ENCODE measurements at places on chromosomes 5 and 9. TPM values are rescaled to one million over a fixed set of nuclear protein-coding genes. Genes with fewer than 3 reads are reported as not detected.

GRCh38 chr9:26612211-26612610 lies 280.4 kb downstream of the CAAP1 start:
- DNase-seq = no peak

FBP1 gene
- total RNA-seq = 25.3 TPM

DNA sequence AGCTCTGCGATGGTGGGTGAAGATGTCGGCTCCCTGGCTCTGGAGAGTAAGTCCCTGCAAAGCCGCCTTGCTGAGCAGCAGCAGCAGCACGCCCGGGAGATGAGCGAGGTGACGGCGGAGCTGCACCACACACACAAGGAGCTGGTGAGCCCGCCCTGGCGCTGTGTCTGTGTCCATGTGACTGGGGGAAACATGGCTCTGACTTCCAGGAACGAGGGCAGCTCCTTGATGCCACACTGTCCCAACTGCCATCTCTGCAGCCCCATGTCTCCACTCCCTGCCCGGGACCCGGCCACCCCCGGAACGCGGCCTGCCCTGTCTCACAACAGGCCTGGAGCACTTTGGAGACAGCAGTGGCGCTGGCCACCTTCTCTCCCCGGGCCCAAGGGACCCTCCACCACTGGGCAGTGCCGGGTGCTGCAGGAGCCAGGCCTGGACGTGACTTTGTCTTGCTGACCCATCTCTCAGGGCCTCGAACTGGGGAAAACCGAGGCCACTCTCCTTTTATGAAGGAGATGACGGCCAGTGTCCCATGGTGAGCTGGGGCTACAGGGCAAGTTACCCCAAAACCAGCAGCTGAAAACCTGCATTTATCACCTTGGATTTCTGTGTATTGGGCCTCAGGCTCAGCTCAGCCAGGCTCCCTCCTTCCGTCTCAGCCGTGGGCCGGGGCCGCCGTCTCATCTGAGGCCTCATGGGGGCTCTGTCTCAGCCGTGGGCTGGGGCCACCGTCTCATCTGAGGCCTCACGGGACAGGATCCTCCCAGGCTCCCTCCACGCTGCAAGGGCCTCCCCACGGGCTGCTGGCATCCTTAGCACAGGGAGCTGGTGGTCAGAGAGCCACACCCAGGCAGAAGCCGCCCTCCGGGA lies 28.6 kb downstream of the CEP72 start:
- DNase-seq = no peak

RLN2 gene
- 0.69 TPM for total RNA-seq

DNA sequence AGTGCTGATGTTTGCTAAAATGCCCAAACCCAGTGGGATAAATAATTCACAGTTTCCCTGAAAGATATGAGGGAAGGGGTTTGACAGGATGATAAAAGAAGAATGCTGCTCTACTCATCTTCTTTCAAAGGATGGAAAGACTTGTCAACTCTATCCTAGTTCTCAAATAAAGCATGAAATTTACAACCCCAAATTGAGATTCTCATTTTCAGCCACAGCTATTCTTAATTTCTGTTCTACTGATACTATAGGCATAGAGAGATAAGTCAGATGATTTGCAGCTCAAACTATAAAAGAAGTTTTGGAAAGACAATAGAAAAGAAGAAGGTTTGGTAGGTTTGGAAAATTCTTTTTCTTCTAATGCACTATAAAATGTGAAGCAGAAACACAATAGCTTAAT lies 542.6 kb downstream of the CSNK1G3 start:
- no peak for DNase-seq

DNA sequence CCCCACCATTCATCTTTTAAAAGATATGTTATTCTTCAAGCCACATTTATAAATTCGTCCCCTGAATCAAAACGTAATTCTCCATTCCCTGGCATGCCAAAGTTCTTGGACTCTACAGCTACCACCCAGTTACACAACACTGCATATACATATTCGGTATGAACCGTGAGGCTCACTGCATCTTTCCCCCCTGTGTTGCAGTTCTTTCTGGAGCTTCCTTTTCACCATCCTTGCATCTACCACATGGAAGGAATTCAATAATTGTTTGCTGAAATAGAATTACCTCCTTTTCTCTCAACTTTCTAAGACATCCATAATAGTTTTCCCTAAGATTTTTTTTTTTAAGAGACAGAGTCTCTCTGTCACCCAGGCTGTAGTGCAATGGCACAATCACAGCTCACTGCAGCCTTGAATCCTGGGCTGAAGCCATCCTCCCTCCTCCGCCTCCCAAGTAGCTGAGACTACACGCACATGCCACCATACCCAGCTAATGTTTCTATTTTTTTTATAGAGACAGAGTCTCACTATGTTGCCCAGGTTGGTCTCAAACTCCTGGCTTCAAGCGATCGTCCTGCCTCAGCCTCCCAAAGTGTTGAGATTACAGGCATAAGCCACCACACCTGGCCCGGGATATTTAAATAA lies 3.3 kb downstream of the LPAR1 start:
- DNase-seq = no peak

DNA sequence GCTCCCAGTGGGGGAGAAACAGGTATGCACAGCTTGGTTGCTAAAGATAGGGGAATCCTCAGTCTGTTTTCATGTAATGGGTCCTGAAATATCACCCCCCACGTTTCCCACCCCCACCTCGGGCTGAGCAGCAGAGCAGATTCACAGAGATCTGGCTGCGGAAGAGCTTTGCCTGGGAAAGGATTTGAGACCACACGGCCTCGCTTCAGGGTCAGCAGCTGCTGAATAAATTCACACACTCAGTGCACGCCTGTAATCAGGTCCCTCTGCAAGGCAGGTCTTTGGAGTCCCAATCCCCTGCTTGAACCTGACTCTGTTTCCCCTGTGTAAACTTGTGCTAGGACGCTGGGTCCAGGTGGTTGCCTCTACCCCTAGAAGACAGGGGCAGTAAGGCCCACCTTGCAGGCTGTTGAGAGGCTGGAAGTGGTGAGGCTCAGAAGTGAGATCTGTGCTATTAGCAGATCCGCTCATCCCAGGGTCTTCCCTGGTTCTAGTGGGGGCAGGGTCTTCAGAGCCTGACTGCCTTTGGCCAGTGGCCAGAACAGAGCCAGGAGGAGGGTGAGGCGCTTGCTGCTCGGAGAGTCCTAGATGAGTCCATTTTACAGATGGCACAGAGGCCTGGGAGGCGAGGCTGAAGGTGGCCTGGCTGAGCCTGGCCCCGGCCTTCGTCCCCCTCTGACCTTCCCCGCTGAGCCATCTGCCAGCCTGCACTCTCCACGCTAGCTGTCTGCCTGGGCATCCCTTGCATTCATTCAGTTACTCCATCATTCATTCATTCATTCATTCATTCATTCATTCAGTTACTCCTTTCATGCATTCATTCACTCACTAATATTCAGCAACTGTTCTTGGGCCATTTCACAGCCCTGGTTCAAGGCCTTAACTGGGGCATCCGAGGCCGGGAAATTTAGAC lies 16.7 kb upstream of the NEURL1B start:
- no peak for DNase-seq

FABP6 gene
- not detected for total RNA-seq

DNA sequence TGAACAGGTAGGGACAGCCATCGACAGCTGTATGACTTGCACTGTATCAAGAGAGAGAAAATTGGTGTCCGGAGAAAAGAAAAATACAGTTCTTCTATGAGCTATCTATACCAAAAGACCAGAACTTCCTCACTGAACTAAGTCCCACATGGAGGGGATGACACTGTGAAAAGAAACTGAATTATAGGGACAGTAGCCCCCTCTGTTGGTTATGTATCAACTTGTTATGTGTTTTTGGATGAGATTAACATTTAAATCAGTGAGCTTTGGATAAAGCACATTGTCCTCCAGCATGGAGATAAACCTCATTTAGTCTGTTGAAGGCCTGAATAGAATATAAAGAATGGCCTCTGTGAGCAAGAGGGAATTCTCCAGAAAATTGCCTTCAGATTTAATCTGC lies 176.6 kb upstream of the SH3GL2 start:
- DNase-seq = no peak

- no peak for DNase-seq
Measured at GRCh38 chr5:2505217-2505616, 246.3 kb downstream of the IRX2 start.

XRCC4 gene
- 1.6 TPM for total RNA-seq

ANKRD20A1 gene
- 7.1 TPM for total RNA-seq

- no peak for DNase-seq
Measured at GRCh38 chr9:130128251-130128650, 44.0 kb upstream of the NCS1 start.

- DNase-seq = no peak
Measured at GRCh38 chr5:1655496-1656270, 131.9 kb upstream of the LPCAT1 start.
